ENCODE measurements at places on chromosomes 16 and 17.

- DNase-seq, result no peak
Observed at GRCh38 chr16:11673091-11674000, 5.1 kb downstream of the SNN start.

GRCh38 chr17:47857551-47858455 lies 6.8 kb upstream of the SP6 start:
- no peak for DNase-seq

DNA sequence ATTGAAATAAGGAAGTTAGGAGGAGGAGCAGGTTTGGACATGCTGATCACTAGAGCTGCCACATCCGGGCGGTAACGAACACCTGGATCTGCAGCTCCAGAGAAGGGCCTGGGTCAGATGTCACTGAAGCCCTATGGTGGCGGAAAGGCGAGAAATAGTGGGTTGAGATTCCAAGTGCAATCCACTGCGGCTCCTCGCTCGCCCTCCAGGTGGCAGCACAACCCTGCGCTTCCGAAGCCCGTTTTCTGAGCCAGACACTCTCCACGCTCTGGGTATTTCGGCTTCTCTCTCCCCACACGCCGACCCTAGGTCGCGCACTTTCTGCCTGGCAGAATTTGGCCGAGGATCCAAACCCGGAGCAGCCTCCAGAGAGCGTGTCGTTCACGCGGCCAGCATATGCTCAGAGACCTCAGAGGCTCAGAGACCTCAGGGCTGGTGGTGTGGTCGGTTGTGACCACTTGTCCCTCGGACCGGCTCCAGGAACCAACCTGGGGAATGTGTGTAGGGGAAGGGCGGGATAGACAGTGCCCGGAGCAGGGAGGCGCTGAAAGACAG lies 922 bp upstream of the SLC2A4 start:
- peak; percentile 78 for DNase-seq

GRCh38 chr17:45160447-45161287 lies 1.0 kb upstream of the HEXIM2 start:
- peak; percentile 72 for DNase-seq

DNA sequence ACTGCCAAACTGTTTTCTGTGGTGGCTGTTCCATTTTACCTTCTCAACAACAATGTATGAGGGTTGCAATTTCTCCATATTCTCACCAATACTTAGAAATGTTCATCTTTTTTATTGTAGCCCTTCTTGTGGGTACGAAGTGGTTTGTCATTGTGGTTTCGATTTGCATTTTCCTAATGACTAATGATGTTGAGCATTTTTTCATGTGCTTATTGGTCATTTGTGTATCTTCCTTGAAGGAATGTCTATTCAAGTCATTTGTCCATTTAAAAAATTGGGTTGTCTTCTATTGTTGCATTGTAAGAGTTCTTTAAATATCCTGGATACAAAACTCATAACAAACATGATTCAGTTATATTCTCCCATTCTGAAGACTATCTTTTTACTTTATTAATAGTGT lies 47.5 kb upstream of the CCL2 start:
- peak; percentile 72 for DNase-seq

GRCh38 chr17:31537565-31538011 lies 146.1 kb downstream of the RAB11FIP4 start:
- DNase-seq, result no peak

GRCh38 chr17:72922219-72922618 lies 170.3 kb downstream of the SLC39A11 start:
- DNase-seq, result no peak

DNA sequence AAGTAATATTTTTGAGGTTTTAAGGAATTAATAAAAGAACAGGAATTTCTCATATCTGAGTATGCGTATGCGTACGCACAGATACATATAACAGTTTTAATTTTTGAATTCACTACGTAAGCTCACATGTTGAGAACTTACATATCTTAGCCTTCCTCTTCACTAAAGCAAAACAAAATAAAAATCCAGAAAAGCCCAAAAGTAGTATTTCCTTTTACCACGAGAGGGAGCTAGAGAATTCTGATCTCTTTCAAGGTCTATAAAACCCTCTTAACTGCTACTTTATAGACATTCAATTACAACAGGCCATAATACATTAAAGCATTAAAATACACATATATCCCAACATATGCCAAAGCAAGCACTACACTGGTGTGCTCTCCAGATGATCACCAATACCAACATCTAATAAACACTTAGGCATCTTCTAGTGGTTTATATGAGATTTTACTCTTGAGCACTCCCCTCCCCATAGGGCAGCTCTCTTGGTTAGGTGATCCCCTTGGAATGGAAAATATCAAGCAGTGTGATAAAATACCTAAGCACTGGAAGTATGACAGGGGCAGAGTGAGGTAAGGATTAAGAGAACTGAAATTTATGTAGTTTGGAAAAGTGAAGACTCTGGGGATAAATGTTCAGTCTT lies 94.0 kb downstream of the SKAP1 start:
- DNase-seq, result peak; percentile 83

DNA sequence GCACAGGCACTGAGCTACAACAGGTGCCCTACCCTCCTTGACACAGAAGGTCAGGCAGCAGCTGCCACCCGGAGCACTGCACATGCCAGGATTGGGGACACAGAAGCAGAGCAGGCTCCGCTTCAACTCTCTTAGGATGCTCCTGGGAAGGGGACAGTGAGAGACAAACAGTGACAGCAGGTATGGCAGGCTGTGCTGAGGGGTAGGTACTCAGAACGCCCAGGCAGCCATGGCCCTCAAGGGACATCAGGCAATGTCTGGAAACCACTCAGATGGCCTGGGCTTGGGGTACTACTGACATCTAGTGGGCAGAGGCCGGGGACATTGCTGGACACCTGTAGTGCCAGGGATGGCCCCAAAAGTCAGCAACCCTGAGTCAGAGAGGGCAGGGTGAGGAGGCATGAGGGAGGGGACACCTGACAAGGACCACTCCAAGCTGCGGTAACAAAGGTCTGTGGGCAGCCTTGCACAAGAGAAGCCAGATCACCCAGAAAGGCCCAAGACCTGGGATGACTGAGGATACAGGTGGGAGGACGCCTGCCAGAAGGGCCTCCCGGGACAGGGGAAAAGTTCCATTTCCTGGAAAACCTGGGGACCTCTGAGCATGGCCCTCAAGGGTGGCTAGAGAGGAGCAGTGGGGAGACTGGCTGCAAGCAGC lies 21.2 kb downstream of the PEMT start:
- peak; percentile 12 for DNase-seq

DNA sequence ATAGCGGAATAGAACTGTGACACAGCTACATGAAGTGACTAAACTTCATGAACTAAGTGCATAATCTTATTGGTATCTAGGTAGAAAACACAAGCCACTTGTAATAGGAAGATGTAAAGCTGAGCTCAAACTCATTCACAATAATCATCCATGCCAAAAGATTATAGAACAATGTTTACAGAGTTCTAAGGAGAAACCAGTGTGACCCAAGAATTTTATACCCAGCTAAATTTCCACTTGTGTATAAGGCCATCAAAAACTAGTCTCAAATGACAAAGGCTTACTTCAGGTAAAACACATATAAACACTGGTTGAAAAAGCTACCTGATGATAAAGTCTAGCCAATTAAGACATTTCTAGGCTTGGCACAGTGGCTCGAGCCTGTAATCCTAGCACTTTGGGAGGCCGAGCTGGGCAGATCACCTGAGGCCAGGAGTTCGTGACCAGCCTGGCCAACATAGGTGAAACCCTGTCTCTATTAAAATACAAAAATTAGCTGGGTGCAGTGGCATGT lies 16.9 kb upstream of the CPD start:
- no peak for DNase-seq

- no peak for DNase-seq
Observed at GRCh38 chr16:57341062-57341440, 17.5 kb upstream of the CCL22 start.

- DNase-seq, result no peak
Observed at GRCh38 chr17:58517378-58517927, 3.0 kb upstream of the MTMR4 start.

GRCh38 chr17:8481089-8481488 lies 45.4 kb downstream of the NDEL1 start:
- DNase-seq, result no peak

GRCh38 chr16:69190598-69190997 lies 3.6 kb downstream of the SNTB2 start:
- no peak for DNase-seq

DNA sequence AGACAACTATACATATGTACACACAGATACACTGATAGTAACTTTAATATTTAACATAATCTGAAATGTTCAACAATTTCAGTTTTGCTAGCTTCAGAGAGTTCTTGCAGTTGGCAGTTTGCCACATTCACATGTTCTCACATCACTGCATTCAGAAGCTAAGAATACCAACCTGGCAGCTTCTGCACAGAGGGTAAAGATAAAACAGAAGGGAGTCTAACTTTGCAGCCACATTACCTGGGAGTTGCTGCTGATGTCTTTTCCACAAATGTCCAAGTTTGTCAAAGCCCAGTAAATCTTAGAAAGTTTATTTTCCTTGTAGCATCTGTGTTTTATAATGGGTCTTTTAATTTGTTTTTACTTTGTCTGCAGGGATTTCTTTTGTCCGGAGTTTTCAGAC lies 332.0 kb downstream of the BCAS3 start:
- peak; percentile 49 for DNase-seq

GRCh38 chr17:28113269-28113668 lies 70.8 kb downstream of the NLK start:
- DNase-seq, result no peak

DNA sequence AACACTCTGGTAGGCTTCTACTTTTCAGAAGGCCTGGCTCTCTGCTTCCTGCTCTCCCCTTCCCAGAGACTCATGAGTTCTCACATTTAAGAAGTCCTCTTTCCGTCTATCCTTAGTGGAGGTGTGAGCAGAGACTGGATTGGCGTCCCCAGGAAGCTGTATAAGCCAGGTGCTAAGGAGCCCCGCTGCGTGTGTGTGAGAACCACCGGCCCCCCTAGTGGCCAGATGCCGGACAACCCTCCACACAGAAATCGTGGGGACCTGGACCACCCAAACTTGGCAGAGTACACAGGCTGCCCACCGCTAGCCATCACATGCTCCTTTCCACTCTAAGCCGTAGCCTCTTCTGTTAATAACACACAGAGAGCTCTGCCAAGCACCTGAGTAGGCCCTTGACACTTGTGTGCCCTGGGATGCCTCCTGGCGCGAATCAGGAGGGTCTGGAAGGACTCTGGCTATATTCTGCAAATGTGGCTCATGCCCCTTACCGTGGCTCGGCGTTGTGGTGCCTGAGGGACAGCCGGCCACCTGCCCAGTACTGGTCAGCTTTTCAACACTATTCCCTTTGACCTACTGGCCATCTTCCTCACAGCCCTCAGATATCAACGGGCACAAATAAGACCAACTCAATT lies 13.9 kb downstream of the CYB5D2 start:
- no peak for DNase-seq

GRCh38 chr17:4823373-4824089 lies 9.6 kb upstream of the MINK1 start:
- no peak for DNase-seq

DNA sequence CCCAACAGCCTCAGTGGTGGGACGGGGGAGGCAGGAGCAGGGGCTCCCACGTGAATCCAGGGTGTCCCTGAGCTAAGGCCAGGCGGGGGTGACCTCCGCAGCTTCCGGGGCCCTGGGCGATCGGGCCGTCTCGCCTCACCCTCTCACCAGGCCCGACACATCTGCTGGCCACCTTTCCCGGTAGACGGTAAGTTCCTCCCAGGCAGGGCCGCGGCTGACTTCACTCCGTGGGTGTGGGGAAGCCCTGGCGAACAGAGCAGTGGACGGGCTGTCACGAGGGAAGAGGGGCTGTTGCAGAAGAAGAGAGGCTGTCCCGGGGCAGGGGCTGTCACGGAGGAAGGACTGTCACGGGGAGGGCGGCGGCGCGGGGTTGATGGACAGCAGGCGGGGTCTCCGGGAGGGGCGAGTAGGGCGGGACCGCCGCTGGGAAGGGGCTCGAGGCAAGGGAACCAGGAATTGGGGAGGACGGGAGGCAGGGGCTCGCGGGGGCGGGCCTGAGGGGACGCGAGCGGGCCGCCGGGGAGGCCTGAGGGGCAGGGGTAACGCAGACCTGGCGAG lies 498 bp downstream of the PKMYT1 start:
- DNase-seq, result no peak

DNA sequence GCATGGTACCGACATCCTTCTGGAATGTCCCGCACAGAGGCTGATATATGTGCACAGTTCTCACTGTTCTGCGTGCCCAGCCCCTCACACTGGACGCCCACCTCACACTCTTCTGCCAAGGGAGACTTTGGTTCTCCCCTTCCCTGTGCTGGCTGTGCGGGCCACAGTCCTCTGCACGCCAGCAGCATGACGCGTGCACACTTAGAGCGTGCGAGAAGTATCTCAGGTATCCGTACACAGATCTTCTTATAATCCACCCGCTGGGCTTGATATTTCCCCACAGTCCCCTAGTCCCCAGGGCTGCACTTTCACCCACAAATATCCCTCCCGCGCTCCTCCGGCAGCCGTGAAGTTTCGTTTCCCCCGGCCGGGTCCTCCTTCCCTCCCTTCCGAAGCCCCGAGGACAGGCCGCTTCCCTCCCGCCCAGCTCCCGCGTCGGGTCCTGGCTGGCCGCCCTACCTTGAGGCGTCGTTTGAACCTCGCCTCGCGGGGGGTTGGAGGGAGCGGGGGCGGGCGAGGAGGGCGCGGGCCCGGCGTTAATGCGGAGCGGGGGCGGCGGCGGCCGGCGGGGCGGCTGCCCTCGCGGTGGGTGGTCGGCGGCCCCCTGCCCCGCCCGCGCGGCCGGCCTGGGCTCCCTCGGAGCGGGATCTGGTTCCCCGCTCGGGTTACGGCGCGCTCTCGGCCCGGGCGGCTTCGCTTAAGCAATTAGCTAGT lies 5.0 kb upstream of the FOXF1 start:
- DNase-seq, result no peak

DNA sequence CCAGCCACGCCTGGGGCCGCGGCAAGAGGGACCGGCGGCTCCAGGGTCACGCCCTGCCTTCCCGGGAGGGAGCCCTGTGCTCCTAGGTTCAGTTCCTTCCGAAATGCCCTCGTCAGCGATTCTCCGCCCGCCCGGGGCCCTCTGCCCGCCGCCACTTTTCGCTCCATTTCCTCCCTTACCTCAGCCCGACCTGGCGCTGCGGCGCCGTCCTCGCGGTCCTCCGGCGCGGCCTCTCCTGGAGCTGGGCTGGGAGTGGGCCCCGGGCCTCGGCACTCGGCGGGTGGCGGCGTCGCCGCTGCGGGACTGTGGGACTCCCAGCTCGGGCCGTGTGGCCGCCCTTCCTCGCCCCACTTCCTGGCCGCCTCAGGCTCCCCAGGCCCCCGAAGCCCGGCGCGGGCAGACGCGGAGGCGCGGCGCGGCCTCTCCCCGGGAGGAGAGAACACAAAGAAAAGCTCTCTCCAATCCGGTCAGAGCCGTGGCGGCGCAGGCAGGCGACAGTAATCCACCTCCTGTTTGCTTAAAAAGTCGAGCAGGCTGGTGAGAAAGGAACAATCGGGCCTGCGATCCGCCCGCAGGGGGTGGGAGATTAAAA lies 1.6 kb downstream of the BAHCC1 start:
- DNase-seq, result peak; percentile 41
